ENCODE measurements at places on chromosomes 12 and 14. TPM values are rescaled to one million over a fixed set of nuclear protein-coding genes. Genes with fewer than 3 reads are reported as not detected.

GRCh38 chr12:6829536-6830220 is 1.5 kb downstream of the P3H3 start:
- peak; percentile 74 for DNase-seq

DNA sequence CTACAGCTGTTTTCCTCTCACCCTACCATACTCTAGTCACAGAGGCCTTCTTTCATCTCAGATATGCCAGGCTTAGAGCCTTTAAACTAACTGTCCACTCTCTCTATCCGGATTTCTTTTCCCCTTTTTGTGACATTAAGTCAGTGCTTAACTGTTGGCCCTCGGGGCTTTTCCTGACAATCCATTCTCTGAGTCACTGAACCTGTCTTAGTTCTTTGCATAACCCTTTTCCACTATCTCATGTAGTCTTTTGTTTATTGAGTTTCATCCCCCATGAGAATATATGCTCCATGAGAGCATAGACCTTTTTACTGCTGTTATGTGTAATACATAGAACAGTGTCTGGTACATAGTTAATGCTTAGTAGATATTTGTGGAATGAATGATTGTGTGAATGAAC is 68.7 kb downstream of the PLEKHA5 start:
- peak; percentile 58 for DNase-seq

- no peak for DNase-seq
Observed at GRCh38 chr14:98203421-98203820, 1068.6 kb downstream of the BCL11B start.

DNA sequence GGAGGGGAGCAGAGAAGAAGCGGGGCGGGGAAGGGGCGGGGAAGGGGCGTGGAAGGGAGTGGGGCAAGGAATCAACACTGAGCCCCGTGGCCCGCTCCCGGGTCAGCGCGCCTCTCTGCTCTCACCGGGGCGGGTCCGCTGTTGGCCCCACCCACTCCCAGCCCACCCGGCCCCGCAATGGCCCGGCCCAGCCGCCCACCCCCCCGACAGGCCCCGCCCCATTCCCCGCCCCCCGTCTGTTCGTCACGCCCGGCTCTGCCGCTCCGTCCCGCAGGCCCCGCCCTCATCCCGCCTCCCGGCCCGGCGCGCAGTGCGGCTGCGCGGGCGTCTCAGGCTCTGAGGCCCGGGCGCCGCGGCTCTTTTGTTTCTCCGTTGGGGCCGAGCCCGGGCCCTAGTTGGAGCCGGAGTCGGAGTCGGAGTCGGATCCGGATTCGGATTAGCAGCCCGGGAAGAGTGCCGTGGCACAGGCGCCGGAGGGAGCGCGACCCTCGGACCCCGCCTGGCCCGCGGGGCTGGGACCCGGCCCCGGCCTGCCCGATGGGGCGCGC is at the start of gene ULK1:
ULK1 (plus strand) TSS at position 310 of the 548 bp plus-strand sequence. CDS start 380 bp downstream, outside the sequence.
- DNase-seq = peak; percentile 93

- DNase-seq = peak; percentile 66
Observed at GRCh38 chr12:132275110-132275531, 54.3 kb downstream of the GALNT9 start.

DNA sequence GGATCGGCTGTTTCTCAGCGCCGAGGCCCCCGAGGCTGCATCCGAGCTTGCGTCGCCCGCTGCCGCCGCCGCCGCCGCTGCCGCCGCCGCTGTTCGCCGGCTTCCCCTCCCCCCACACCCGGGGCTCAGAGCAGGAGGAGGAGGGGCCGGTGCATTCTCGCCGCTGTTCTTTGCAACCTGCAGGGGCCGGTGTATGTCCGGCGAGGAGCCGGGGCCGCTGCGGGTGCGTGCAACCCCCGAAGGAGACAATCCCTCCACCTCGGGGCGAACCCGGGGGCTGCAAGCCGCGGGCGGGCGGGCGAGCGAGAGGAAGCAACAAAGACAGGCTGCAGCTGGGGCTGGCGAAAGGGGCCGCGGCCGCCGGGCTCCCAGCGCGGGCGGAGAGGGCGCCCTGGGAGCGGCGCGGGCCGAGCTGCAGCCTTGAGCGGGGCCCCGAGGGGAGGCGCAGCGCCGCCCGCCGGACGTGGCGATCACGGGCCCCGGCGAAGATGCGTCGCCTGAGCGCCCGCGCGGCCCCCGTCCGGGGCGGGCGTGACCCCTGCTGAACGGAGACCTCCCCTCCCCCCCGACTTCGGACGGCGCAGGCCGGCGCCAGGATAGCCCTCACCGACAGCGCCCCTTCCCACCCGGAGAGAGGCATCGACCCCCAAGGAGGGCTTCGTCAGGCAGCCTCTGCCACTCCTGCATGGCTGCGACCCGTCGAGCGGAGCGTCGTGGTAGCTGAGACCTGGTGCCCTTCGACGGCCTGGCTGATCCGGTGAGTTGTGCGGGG is 702 bp downstream of the FAM222A start:
- DNase-seq = peak; percentile 53

GRCh38 chr14:93047661-93048060 is 68.1 kb downstream of the ITPK1 start:
- no peak for DNase-seq

DNA sequence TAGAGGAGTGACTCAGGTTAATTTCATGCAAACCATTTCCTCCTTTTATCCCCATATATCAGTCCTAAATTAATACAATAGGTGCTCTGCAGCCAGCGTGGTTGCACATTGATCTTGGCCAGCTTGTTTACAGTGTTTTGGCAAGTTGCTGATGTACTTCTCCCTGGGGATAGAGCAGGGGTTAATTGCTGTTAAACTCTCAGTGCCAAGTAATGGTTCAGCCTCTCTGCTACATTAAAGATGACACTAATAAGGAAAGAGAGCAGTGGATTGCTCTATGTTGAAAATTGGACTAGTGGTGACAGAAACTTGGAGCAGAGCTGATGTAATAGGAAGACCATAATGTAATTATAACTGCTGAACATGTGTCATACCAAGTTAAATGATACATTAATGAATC is 717.5 kb downstream of the RERGL start:
- no peak for DNase-seq

GRCh38 chr14:104642540-104642868 is 37.9 kb upstream of the TMEM179 start:
- DNase-seq = no peak

DNA sequence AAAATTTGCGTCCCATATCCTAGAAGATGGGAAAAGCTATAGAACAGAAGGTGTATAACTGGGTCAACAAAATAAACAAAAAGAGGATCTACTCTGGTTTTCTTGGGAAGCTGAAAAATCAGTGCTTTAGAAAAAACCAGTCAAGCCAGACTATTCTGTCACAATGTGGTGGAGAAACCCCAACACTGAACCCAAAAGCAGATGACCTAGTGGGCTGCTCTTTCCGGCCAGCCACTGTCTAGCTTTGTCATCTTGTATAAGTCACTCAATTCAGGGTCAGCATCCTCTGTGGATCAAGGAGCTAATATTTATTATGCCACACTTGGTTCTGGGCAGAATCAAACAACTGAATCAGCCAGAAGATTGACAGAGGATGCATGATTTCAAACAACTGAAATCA is 26.6 kb upstream of the TMCC3 start:
- no peak for DNase-seq

PZP gene
- 2.6 TPM for total RNA-seq

TAS2R8 gene
- total RNA-seq = 1.7 TPM

ANKS1B gene
- 65.5 TPM for total RNA-seq

Data from umbilical cord (tissue), 2 donors.